Tibial nerve (tissue), 4 donors: ENCODE measurements at places on chromosomes 2 and 18. TPM values are rescaled to one million over a fixed set of nuclear protein-coding genes. Genes with fewer than 3 reads are reported as not detected.

GRCh38 chr2:82411071-82411470 lies 2048.0 kb downstream of the SUCLG1 start:
- no peaks in the 10 kb centered on the region for H3K27me3 ChIP-seq
- H3K4me3 ChIP-seq, result no peak overlapping the region
- H3K27ac ChIP-seq, result no peak overlapping the region
- H3K36me3 ChIP-seq, result no peaks in the 10 kb centered on the region

GRCh38 chr2:218781691-218782527 lies at the start of gene CYP27A1:
Gene CYP27A1, plus strand, starts transcription at chr2:218782147. Its CDS starts 36 bp downstream, at chr2:218782183.
- H3K36me3 ChIP-seq, result no peaks in the 10 kb centered on the region
- H3K4me1 ChIP-seq, result peaks cover 48% of the 10 kb centered on the region
- H3K4me3 ChIP-seq, result peak within 1 kb of the TSS; percentile 77
- H3K27ac ChIP-seq, result peak within 1 kb of the TSS; percentile 86
- peak; percentile 50 for DNase-seq

- no peak overlapping the region for H3K27ac ChIP-seq
- H3K36me3 ChIP-seq, result no peaks in the 10 kb centered on the region
- no peaks in the 10 kb centered on the region for H3K4me1 ChIP-seq
- DNase-seq, result no peak
- H3K27me3 ChIP-seq, result no peaks in the 10 kb centered on the region
Observed at GRCh38 chr2:141523199-141523598, 607.6 kb downstream of the LRP1B start.

DNA sequence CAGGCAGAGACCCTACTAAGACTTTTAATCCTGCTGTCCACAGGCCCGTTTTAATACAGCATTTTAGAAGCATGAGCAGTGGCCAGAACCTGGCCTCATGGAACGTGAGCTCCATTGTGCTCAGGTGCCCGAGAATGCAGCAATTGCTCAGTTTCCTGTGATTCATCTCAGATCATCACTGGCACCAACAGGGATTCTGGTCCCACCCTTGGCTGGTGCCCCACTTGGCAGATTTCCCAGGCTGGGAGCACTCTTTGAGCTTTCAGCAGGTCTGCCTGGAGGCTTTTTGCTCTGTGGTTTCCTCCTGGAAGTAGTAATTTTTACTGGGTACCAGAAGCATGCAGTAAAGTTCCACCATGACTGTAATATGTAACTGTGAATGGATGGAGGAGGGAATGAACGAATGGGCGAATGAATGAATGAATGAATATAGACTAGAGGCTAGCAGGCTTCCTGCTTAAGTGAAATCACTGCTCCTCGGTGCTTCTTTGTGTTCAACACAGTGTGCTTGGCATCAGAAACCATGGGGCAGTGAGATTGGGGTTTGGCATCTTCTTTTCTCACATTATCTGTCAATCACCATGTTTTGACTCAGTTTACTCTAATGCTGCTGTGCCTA lies 312.9 kb downstream of the PRKCE start:
- DNase-seq, result peak; percentile 35
- no peak overlapping the region for H3K4me3 ChIP-seq
- no peaks in the 10 kb centered on the region for H3K36me3 ChIP-seq
- H3K4me1 ChIP-seq, result peaks cover 19% of the 10 kb centered on the region

- no peak overlapping the region for H3K4me3 ChIP-seq
- H3K27ac ChIP-seq, result peak overlapping the region; percentile 70
- H3K27me3 ChIP-seq, result no peaks in the 10 kb centered on the region
- no peaks in the 10 kb centered on the region for H3K36me3 ChIP-seq
Observed at GRCh38 chr2:240961910-240962299, 36.5 kb upstream of the SNED1 start.

- DNase-seq, result no peak
- H3K27me3 ChIP-seq, result no peaks in the 10 kb centered on the region
- peaks cover 6% of the 10 kb centered on the region for H3K4me1 ChIP-seq
- H3K36me3 ChIP-seq, result no peaks in the 10 kb centered on the region
- H3K4me3 ChIP-seq, result no peak overlapping the region
- H3K27ac ChIP-seq, result no peak overlapping the region
Observed at GRCh38 chr2:159202568-159203071, 83.9 kb downstream of the WDSUB1 start.

GRCh38 chr2:183610724-183611123 lies 486.5 kb downstream of the NUP35 start:
- no peaks in the 10 kb centered on the region for H3K27me3 ChIP-seq
- H3K27ac ChIP-seq, result no peak overlapping the region
- peaks cover 8% of the 10 kb centered on the region for H3K4me1 ChIP-seq

DNA sequence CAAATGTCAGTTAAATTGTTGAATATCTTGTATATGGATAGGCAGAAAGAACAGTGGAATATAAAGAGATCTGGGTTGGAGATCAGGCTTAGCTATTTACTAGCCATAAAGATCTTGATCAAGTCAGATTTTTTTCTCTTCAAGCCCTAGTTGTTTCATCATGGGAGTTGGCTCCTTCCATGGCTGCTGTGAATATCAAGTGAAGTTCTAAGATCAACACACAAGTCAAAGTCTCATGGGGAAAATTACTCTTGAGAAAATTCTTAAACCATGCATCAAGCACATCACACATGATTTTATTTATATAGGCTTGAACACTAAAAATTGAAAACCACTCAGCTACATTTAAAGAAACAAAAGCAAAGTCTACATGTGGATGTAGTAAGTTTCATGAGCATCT lies 79.8 kb downstream of the C1D start:
- no peaks in the 10 kb centered on the region for H3K27me3 ChIP-seq
- DNase-seq, result no peak
- no peaks in the 10 kb centered on the region for H3K36me3 ChIP-seq
- no peaks in the 10 kb centered on the region for H3K4me1 ChIP-seq

DNA sequence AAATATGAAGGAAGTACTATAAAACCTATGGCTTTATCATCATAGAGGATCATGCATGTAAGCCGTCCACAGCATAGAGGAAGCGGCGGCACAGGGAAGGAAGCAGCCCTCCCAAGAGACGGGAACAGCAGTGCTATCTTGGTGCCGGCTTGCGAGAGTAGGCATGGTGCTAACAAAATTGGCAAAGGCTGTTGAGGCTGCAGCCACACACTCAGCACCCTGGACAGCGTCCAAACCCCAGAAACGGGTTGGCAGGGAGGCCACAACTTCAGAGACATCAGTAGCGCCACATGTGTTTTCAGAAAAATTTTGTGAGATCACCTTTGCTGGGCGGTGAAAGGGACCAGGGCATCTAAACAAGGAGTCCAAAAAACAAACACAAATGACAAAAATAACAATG lies 37.7 kb downstream of the NETO1 start:
- H3K27me3 ChIP-seq, result no peaks in the 10 kb centered on the region
- DNase-seq, result no peak
- no peak overlapping the region for H3K4me3 ChIP-seq
- H3K27ac ChIP-seq, result no peak overlapping the region
- no peaks in the 10 kb centered on the region for H3K36me3 ChIP-seq

DNA sequence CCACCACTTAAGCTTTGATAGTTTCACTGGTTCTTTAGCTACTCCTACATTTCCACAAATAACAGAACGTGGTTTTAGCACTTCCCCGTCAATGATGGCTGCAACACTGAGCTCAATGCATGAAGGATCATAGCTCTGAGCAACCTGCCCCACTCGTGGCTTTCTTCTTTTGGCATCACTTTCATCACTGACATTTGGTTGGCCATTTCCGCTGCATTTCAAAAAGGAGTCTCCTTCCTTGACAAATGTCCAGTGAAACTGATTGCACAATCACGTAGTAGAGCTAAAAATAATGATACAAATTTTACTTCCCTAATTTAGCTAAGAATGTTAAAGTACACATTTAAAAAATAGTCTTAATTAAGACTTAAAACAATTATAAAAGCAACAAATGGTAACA lies 205.2 kb upstream of the HDAC4 start:
- no peaks in the 10 kb centered on the region for H3K36me3 ChIP-seq
- no peak overlapping the region for H3K27ac ChIP-seq
- H3K27me3 ChIP-seq, result no peaks in the 10 kb centered on the region
- H3K4me3 ChIP-seq, result no peak overlapping the region

- DNase-seq, result no peak
- H3K4me3 ChIP-seq, result no peak overlapping the region
- no peaks in the 10 kb centered on the region for H3K27me3 ChIP-seq
- H3K27ac ChIP-seq, result no peak overlapping the region
- H3K4me1 ChIP-seq, result no peaks in the 10 kb centered on the region
Observed at GRCh38 chr18:80173060-80173459, 64.0 kb downstream of the ADNP2 start.

GRCh38 chr2:216516730-216517350 lies 18.2 kb downstream of the RPL37A start:
- no peak overlapping the region for H3K4me3 ChIP-seq
- no peak for DNase-seq
- H3K27me3 ChIP-seq, result no peaks in the 10 kb centered on the region
- H3K27ac ChIP-seq, result no peak overlapping the region
- H3K4me1 ChIP-seq, result no peaks in the 10 kb centered on the region
- peaks cover 7% of the 10 kb centered on the region for H3K36me3 ChIP-seq

GRCh38 chr2:54550547-54550946 lies 94.4 kb downstream of the SPTBN1 start:
- H3K36me3 ChIP-seq, result no peaks in the 10 kb centered on the region
- H3K4me1 ChIP-seq, result peaks cover 3% of the 10 kb centered on the region
- H3K27me3 ChIP-seq, result no peaks in the 10 kb centered on the region

The ABCG5 gene
- not detected for total RNA-seq

The SH3RF3 gene
- 15.3 TPM for total RNA-seq

The DNER gene
- total RNA-seq, result 6.7 TPM

The ADGRF3 gene
- total RNA-seq, result under 0.01 TPM

The ARPC2 gene
- 248 TPM for total RNA-seq

The COL3A1 gene
- total RNA-seq, result 205 TPM

The FTCDNL1 gene
- 2.9 TPM for total RNA-seq
